T-helper 2 cell treated with Interferon-gamma antibody and Interleukin-4, amounts not matched to agents 100 ng/mL and 5 ng/mL, for 36 hours (primary cell): ENCODE measurements at places on chromosomes 12 and 14. TPM values are rescaled to one million over a fixed set of nuclear protein-coding genes. Genes with fewer than 3 reads are reported as not detected.

The NEUROD4 gene
- total RNA-seq = not detected in 2 replicates

The HOXC5 gene
- total RNA-seq = not detected in 2 replicates

The CFAP251 gene
- 0.48 and 0.66 TPM in 2 replicates for total RNA-seq

The TAS2R9 gene
- total RNA-seq = not detected in 2 replicates

The TAS2R30 gene
- total RNA-seq = 3.7 and 3.8 TPM in 2 replicates

The RNASE9 gene
- not detected in 2 replicates for total RNA-seq

The MMP17 gene
- total RNA-seq = 0.23 TPM in 1 of 2 replicates, not detected in the other

The MIS18BP1 gene
- 73.5 and 81.2 TPM in 2 replicates for total RNA-seq

The SPIC gene
- not detected in 2 replicates for total RNA-seq

The COCH gene
- 0.80 and 1.3 TPM in 2 replicates for total RNA-seq

The GPR135 gene
- 1.6 and 1.9 TPM in 2 replicates for total RNA-seq

The AJUBA gene
- total RNA-seq = 0.66 and 0.91 TPM in 2 replicates

The PPTC7 gene
- total RNA-seq = 33.2 and 35.2 TPM in 2 replicates

The RERG gene
- not detected in 2 replicates for total RNA-seq

The ACOT6 gene
- total RNA-seq = not detected in 2 replicates

The OLR1 gene
- not detected in 2 replicates for total RNA-seq

The SDSL gene
- total RNA-seq = 0.57 and 0.89 TPM in 2 replicates

The PROX2 gene
- not detected in 2 replicates for total RNA-seq

The SYNDIG1L gene
- total RNA-seq = not detected in 2 replicates

The CLEC6A gene
- total RNA-seq = 0.09 TPM in 1 of 2 replicates, not detected in the other

The AGAP2 gene
- total RNA-seq = 57.1 and 59.4 TPM in 2 replicates

The SLC6A15 gene
- 0.05 TPM in 1 of 2 replicates, not detected in the other for total RNA-seq

The KLRB1 gene
- 0.95 and 1.1 TPM in 2 replicates for total RNA-seq

The ITPR2 gene
- 39.7 and 40.2 TPM in 2 replicates for total RNA-seq

The LRFN5 gene
- not detected in 2 replicates for total RNA-seq

The SPX gene
- 0.52 and 1.1 TPM in 2 replicates for total RNA-seq

The TSPAN9 gene
- not detected in 2 replicates for total RNA-seq

The P2RX2 gene
- total RNA-seq = not detected in 2 replicates

The PZP gene
- total RNA-seq = not detected in 2 replicates

The TBC1D30 gene
- 0.11 and 0.30 TPM in 2 replicates for total RNA-seq

The PTGES3 gene
- total RNA-seq = 251 and 260 TPM in 2 replicates

The TMEM119 gene
- total RNA-seq = 0.30 and 0.41 TPM in 2 replicates

The OR2AP1 gene
- not detected in 2 replicates for total RNA-seq

The SMCO2 gene
- 0.45 and 0.84 TPM in 2 replicates for total RNA-seq

The PPHLN1 gene
- 86.1 and 91.5 TPM in 2 replicates for total RNA-seq

The TAMALIN gene
- total RNA-seq = 2.1 and 2.4 TPM in 2 replicates

The L2HGDH gene
- 11.8 and 13.5 TPM in 2 replicates for total RNA-seq

The DNAJC22 gene
- total RNA-seq = 0.11 TPM in 1 of 2 replicates, not detected in the other

The OTOGL gene
- total RNA-seq = not detected in 2 replicates

The GLS2 gene
- 0.55 and 0.89 TPM in 2 replicates for total RNA-seq

The MANSC1 gene
- 0.61 and 0.66 TPM in 2 replicates for total RNA-seq

The C12orf42 gene
- 0.32 and 0.80 TPM in 2 replicates for total RNA-seq

The PLCZ1 gene
- total RNA-seq = not detected in 2 replicates

The MYH6 gene
- 0.05 TPM in 1 of 2 replicates, not detected in the other for total RNA-seq

The SENP1 gene
- 42.0 and 43.0 TPM in 2 replicates for total RNA-seq

The TEX22 gene
- total RNA-seq = 3.8 and 5.7 TPM in 2 replicates

The RFX4 gene
- not detected in 2 replicates for total RNA-seq

The LRP1-AS gene
- not detected in 2 replicates for total RNA-seq

The ACTN1 gene
- 95.3 and 98.6 TPM in 2 replicates for total RNA-seq

The KRT74 gene
- not detected in 2 replicates for total RNA-seq
